NCI-H510A treated with DMSO at 0.1 percent for 48 hours (cell line): ENCODE measurements at places on chromosomes 11 and 22.

DNA sequence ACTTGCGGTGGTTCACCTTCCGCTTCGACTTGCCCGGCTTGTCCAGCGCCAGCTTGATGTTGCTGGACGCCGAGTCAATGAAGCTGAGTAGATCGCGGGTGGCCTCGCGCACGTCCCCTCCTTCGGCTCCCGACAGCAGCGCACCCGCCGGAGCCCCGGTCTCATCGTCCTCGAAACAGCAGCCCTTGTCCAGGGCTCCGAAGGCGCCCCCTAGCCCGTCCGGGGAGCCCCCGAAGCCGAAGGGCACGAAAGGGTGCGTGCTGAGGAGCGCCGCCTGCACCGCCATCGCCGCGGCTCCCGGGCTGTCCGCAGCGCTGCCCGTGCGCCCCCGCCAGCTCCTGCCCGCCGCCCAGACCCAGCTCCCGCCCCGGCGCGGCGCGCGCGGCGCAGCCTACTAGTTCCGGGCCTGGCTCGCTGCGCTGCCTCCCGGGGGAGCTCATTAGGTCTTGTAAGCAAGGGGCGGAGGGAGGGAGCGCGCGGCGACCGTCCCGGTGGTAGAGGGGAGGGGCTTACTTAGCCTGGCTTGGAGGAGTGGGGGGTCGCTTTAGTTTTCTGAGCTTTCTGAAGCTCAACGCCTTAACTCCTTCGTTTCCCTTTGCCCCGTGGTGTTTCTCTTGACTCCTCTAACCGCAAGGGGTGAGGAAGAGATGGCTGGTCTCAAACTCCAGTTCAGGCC, at the start of gene FAM181B:
Gene FAM181B, minus strand, starts transcription at position 421 of the 676 bp plus-strand sequence. Its CDS starts 135 bp downstream, at position 286.
- peak; percentile 50 for DNase-seq

DNA sequence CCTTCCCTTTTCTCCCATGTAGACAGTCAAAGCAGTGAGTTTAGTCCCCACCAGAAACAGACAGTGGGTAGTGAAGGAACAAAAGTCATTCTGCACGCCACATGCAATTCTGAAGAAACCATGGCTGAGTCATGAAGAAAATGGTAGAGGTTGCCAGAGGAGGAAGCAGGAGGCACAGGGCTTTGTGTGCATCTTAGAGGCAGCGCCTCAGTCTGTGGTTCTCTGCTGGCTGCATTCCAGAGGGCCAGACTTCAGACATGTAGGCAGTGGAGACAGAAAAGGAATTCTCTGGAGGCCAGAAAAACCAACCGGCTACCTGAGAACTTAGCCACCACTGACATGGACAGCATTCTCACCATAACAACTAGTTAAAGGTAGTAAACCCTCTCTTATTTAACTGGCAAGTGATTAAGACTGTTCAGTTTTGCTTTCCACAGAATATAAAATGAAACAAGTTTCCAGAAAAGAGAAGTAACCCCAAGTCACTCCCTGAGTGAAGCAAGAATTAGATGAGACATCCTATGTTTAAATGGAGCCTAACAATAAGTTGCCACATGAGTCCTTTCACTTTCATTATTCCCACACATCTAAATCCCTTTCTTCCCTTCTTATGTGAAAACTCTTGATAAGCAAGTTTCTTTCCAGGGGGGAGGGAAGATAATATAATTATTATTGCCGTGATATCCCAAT, 556.1 kb downstream of the SOX6 start:
- DNase-seq: no peak

- no peak for DNase-seq
These were observed 68.0 kb downstream of the RSF1 start for GRCh38 chr11:77752516-77752915.

GRCh38 chr11:79400717-79401330, 40.0 kb downstream of the TENM4 start:
- no peak for DNase-seq

DNA sequence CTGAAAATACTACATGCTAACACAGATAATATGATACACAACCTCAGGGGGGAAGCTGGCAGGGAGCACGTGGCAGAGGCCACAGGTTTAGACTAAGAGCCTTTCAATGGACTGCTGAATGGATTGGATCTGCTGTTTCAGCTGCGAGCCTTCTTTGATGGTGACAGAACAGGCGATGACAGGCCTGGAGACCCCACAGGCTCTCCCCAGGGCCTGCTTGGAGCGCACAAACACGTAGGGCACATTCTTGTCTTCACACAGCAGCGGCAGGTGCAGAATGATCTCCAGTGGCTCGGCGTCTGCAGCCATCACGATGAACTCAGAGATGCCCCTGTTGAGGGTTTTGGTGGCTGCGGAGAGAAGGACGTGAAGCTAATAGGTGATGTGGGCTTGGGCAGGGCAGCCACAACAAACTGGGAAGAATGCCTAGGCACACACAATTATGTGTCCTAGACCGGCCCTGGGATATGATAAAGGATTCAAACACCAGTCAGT, 13.8 kb downstream of the SNU13 start:
- no peak for DNase-seq

GRCh38 chr11:79422866-79423265, 18.0 kb downstream of the TENM4 start:
- DNase-seq: no peak

GRCh38 chr22:40240160-40240559, 62.4 kb downstream of the TNRC6B start:
- DNase-seq: no peak

- no peak for DNase-seq
These were observed 138.1 kb upstream of the SORL1-AS1 start for GRCh38 chr11:121590772-121591404.

GRCh38 chr11:39732001-39732400, 1727.5 kb downstream of the LRRC4C start:
- peak; percentile 41 for DNase-seq

DNA sequence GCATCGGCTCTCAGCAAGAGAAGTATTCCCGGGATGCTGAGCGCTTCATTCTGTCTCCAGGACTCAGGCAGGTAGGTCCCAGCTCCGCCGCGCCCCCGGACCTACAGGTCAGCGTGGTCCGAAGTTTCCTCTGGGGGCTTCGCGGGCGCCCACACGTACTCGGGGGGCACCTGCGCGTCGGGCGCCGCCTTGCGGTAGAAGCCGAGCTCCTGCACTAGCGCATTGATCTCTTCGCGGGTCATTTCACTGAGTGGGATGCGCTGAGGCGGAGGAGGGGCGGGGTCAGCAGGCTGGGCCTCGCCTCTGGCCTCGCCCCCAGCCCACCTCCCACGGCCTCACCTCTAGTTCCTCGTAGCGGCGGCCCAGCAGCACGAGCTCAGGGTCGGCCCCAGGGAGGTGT, 2.5 kb downstream of the SELENOM start:
- no peak for DNase-seq

DNA sequence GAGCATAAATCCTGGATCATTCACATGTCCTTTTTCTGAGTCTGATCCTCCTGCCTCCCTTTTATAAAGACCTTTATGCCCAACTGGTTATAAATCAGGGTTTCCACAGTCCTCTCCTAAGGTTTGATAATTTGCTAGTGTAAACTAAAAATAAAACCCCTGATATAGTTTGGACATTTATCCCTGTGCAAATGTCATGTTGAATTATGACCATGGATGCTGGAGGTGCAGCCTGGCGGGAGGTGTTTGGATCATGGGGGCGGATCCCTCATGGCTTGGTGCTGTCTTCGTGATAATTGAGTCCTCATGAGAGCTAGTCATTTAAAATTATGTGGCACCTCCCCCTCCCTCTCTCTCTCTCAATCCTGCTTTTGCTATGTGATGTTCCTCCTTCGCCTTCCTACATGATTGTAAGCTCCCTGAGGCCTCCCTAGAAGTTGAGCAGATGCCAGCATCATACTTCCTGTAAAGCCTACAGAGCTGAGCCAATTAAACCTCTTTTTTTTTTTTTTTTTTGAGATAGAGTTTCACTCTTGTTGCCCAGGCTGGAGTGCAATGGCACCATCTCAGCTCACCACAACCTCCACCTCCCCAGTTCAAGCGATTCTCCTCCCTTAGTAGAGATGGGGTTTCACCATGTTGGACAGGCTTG, 9.6 kb upstream of the MTCH2 start:
- DNase-seq: no peak

DNA sequence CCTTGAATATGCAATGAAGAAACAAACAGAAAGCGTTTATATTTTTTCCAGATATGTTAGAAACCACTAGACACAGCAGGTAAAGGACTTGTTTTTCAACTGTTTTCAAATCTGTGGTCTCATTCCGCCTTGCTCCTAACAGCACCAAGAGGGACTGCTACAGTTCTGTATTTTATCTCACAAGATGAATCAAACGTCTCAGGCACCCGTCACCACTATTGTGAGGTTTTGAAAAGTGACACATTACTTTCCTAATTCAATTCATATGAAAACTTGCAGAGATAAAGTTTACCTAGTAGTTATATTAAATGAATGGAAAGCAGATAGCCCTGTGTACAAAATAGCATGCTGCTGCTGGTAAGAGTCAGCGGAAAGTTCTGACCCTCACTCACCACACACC, 386.3 kb downstream of the ETS1 start:
- DNase-seq: no peak

DNA sequence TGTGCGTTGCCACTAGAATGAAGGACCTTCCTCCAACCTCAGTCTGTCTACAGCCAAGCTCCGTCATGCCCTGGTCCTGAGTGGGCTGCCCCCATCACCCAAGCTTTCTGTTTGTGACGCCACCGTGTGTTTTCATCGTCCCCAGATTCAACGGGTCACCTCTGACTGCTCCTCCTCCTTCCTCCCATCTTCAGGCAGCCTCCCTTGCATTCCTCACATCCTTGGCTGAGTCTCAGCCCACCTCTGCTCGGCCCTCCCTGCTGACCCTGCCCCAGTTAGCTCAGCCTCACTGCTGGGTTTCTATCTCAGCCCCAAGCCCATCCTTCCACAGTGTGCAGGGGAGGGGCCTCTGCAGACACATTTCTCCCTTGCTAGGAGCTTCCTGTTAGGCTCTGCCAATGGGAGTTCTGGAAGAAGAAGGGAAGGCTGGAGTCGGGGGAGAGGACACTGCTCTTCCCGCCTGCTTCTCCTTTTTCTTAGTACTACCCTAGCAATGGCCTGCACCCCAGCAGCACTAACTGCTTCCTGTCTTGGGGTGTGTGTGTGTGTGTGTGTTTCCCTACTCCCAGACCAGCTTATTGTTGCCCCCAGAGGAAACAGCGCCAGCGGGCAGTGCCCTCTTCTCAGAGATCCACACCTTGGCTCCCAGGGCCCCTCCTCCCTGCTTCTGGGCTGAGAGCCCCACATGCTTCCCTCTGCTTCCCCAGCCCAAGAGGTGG, 5.2 kb downstream of the IFT27 start:
- no peak for DNase-seq

- DNase-seq: no peak
These were observed 17.5 kb upstream of the ACCSL start for GRCh38 chr11:44029977-44030911.

GRCh38 chr11:101321222-101321621, 191.6 kb upstream of the PGR start:
- DNase-seq: no peak

GRCh38 chr11:34642001-34642554, 21.2 kb downstream of the EHF start:
- no peak for DNase-seq

DNA sequence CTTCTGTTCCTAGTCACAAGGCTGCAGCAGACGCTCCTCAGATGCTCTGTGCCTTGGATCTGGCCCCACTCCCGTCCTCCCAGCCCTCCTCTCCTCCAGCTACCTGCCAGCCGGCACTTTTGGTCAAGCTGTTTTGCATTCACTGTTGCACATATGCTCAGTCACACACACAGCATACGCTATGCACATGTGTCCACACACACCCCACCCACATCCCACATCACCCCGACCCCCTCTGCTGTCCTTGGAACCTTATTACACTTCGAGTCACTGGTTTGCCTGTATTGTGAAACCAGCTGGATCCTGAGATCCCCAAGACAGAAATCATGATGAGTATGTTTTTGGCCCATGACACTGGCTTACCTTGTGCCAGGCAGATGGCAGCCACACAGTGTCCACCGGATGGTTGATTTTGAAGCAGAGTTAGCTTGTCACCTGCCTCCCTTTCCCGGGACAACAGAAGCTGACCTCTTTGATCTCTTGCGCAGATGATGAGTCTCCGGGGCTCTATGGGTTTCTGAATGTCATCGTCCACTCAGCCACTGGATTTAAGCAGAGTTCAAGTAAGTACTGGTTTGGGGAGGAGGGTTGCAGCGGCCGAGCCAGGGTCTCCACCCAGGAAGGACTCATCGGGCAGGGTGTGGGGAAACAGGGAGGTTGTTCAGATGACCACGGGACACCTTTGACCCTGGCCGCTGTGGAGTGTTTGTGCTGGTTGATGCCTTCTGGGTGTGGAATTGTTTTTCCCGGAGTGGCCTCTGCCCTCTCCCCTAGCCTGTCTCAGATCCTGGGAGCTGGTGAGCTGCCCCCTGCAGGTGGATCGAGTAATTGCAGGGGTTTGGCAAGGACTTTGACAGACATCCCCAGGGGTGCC, 109.8 kb downstream of the BCR start:
- DNase-seq: no peak

- DNase-seq: no peak
These were observed 129.0 kb downstream of the NECTIN1 start for GRCh38 chr11:119599864-119600541.

GRCh38 chr11:47987310-47987709, 7.0 kb downstream of the PTPRJ start:
- no peak for DNase-seq

DNA sequence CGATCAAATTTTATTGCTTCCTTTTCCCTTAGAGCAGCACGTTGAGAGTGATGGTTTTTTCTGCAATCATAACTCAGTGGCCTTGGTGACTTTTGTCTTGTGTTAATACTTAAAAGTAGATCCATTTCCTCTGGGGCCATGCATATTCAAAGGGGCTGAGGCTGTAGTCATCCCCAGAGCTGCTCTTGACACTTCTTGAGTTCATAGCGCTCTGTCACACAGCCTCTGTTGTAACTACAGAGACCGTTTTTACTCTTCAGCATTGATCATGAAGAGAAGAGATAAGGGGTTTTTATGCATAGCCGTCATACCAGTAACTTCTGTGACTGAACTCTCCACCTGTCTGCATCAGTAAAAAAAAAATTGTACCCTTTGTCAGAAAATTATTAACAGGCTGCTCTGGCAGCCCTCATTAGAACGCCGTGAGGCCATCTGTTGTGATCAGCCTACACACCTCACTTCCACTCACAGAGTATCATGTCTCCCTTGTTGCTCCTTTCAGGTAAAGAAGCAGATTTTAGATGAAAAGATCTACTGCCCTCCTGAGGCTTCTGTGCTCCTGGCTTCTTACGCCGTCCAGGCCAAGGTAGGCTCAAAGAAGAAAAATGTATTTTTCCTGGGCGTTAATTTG, 38.4 kb downstream of the NF2 start:
- DNase-seq: no peak

- no peak for DNase-seq
These were observed 41.9 kb downstream of the BCR start for GRCh38 chr22:23222033-23222792.

DNA sequence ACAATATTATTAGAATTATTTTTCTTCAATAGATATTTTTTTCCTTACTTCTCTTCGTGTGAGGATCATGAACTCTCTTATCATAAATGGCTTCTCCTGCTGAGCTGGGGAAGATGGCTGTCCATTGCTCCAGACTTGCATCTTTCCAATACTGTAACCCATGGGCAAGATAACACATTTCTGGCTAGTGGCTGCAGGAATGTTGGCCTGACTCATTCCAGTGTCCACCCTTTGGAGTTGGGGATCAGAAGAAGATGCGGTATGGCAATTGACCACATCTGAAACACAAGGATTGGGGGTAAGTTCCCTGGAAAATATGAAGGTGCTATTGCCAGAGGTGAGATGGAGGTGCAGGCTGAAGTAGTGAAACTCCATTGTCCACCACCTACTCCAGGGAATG, 92.8 kb downstream of the FAR1 start:
- DNase-seq: no peak
